Stimulated activated CD8-positive, alpha-beta memory T cell treated with anti-CD3 and anti-CD28 coated beads, Interleukin-7, amount 100 ng/mL, for 1 hour (primary cell): ENCODE measurements at places on chromosomes 12 and 14.

GRCh38 chr12:47751561-47751960, 7.1 kb downstream of the RAPGEF3 start:
- no peak for DNase-seq

DNA sequence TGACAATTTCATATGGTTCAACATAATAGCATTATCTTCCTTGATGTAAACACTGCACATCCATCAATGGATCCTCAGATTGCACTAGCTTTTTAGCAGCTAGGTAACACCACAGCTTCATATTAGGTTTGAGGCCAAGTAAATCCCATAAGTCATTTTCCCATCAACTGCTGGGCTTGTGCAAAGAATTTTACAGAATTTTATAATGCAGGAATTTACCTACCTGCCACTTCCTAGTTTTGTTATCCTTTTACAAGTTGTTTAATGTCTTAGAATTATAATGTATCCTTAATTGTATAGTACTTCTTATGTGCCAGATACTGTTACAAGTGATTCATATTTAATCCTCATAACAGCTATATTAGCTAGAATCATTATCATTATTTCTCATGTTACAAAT, 36.4 kb downstream of the CPNE8 start:
- DNase-seq: no peak

- DNase-seq: no peak
Observed at GRCh38 chr12:92382383-92382878, 236.8 kb upstream of the BTG1 start.

DNA sequence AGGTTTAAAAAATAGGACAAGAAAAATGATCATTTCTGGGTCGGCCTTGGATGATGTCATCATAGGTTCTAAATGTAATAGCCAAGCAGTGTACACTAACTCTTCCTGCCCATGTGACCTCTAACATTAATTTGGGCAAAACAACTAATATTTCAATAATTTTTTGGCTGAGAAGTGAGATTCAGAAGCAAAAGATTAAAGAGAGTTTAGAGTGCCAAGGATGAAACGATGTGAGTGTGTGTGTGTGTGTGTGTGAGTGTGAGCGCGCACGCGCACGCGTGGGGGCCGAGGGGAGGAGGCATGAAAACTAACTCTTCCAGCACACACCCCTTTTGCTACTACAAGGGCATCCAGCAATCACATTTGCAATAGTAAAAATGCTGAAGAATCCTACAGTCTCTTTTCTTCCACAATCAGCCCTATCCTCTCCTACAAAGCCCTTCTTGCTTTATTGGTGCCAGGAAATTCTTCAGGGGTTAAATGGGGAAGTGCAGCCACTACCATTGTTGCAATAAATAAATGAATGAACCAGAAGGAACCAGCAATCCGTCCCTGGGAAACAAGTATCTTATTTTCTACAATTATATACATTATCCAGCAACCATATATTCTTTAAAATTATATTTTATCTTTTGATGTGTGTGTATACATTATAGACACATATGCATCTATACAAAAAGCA, 52.9 kb downstream of the PEBP1 start:
- no peak for DNase-seq

DNA sequence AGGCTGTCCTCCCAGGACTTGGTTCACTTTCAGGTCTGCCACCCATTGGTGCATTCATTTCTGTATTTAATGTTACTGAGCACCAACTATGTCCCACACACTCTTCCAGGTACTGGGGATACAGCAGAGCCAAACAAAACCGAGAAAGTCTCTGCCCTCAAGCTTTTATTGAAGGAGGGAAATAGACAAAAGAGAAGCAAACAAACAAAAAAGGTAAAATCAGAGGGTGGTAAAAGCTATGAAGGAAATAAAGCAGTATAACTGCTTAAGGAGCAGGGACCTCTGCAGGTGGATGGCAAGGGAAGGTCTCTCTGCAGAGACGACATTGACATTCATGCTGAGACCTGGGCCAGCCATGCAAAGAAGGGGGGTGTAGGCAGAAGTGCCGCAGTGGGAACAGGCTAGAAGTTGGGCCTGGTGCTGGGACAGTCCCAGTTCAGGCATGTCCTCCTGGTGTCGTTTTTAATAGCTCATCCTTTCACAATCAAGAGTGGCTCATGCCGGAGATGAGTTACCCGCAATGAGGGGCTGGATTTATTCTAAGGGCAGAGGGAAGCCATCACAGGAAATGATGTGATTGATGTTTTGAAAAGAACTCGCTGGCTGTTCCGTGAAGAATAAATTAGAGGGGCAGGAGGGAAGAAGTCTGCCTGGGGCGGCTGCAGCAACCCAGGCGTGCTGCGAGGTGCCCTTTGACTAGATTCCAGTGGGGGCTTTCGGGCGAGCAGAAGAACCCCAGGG, 72.8 kb downstream of the IRF2BPL start:
- peak; percentile 20 for DNase-seq

DNA sequence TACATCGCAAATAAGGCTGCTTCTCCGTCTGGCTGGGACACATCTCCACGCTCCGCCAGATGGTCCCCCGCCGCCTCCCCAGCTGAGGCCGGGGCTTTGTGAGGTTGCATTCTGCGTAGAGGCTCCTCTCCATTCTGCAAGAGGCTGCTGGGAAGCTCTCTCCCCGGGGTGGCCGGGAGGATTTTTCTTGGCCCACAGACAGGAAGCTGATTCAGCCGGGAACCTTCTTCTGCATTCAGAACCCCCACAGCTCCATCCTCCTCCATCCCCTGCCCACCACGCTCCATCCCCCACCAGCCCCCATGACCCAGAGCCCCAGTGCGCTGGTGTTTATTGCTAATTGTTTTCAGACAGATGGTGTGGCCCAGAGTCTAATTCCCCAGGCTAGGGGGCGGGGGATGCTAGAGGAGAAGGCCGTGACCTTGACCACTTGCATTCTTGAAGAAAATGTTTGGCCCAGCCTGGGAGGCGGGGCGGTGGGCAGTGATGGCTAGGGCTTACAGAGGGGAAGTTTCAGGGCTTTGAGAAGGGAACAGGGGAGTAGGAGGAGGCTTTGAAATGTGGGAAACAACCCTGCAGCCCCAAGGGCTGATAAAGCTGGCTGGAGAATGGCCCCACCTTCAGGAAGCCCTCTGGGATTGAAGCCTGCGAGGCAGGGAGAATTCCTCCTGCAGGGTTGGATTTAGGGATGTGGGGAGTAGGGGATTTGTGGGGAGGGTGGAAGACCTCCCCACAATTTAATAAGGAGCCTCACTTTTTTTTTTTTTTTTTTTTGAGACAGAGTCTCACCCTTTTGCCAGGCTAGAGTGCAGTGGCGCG, 88.5 kb upstream of the NCOR2 start:
- DNase-seq: no peak

DNA sequence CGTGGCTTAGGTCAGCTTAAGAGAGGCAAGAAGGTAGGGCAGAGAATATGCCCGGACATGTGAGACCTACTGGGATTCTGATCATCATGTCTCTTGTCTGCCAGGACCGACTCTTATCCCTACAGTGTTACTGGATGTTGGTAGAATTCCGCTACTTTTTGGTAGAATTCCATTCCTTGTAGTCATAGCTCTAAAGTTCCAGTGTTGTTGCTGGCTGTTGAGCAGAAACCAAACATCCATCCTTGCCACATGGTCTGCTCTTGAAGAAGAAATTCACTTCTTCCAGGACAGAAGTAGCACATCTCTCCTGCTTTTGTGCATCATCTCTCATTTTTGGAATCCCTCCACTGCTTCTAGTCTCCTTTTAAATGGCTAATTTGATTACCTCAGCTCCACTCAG, 453.7 kb downstream of the RPL10L start:
- no peak for DNase-seq

DNA sequence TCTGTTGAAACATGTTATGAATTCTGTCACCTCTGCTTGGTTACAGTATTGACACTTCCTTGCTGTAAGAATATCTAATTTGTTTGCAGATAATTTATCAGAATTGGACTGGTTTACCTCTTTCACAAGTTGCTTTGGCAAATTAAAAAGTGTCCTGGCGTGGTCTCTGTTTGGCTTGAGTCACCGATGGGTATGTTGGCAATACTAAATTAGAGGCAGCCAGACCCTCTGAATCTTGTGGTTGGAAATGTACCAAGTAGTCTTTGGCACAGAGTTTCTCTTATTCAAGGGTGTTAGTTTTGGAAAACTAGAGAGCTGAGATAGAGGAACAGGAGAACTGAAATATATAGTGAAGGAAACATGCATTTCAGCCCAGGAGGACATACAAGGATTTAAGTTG, 521.1 kb upstream of the MGAT4C start:
- no peak for DNase-seq
